ENCODE measurements at places on chromosomes 1 and 21. TPM values are rescaled to one million over a fixed set of nuclear protein-coding genes. Genes with fewer than 3 reads are reported as not detected.

The S100A5 gene
- not detected for total RNA-seq

The RXFP4 gene
- total RNA-seq, result not detected

The PDZK1 gene
- total RNA-seq, result 0.97 TPM

The FCRL6 gene
- not detected for total RNA-seq

The RPE65 gene
- total RNA-seq, result not detected

The ADCY10 gene
- not detected for total RNA-seq

The OR2T2 gene
- not detected for total RNA-seq

The VCAM1 gene
- 1.4 TPM for total RNA-seq

The GUCA2A gene
- not detected for total RNA-seq

DNA sequence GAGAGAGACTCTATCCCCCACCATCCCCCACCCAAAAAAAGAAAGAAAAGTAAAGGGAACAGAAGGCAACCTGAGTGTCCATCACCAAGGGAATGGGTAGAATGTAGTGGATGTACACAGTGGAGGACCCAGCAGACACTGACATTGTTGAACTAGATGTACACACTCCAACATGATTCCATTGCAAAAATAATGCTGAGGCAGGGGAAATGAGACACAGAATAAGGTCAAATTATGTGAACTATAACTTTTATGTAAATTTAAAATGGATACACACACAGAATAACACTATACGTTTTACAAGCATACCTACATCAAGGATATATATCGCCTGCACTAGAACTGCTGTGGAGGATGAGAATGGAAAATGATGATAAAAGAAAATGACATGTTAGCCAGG is 34.8 kb downstream of the PTAFR start:
- no peaks in the 10 kb centered on the region for H3K36me3 ChIP-seq
- H3K27me3 ChIP-seq, result no peaks in the 10 kb centered on the region
- DNase-seq, result no peak
- no peak overlapping the region for H3K27ac ChIP-seq

DNA sequence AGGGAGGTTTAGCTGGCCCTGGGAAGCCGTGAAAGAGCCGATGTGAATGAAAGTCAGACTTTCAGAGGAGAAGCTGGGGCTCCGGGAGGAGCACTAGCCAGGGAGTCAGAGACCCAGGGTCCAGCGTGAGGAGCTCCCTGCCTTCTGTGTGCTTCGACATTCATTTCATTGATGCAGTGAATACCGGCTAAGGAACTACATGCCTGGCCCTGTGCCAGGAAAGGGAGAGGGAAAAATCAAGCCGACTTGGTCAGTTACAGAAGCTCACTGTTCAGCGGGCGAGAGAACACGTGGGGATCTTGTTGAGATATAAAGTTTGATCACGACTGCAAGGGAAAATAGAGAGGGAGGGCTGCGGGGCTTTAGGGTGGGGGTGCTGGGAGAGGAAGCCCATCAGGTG is 76.7 kb upstream of the RUNX3 start:
- no peak overlapping the region for H3K27ac ChIP-seq
- peaks cover 14% of the 10 kb centered on the region for H3K27me3 ChIP-seq
- no peak overlapping the region for H3K4me3 ChIP-seq

DNA sequence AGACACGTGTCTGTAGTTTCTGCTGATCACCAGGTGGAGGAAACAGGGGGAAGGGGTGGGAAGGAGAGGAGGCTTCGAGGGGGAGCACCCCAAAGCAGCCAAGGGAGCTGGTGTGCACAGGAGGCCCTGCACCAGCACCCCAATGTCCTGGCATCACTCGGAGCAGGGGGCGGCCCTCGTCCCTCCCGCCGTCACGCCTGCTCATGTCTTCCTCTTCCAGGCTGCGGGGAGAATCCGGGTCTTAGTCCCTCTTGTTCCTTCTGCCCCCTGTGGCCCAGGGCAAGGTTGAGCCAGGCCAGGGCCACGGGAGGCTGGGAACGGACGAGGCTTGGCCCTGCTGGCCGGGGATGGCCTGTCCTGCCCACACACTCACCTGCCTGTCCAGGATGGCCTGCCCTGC is 21.4 kb upstream of the ARHGEF16 start:
- no peak overlapping the region for H3K4me3 ChIP-seq
- H3K27ac ChIP-seq, result no peak overlapping the region
- DNase-seq, result no peak

DNA sequence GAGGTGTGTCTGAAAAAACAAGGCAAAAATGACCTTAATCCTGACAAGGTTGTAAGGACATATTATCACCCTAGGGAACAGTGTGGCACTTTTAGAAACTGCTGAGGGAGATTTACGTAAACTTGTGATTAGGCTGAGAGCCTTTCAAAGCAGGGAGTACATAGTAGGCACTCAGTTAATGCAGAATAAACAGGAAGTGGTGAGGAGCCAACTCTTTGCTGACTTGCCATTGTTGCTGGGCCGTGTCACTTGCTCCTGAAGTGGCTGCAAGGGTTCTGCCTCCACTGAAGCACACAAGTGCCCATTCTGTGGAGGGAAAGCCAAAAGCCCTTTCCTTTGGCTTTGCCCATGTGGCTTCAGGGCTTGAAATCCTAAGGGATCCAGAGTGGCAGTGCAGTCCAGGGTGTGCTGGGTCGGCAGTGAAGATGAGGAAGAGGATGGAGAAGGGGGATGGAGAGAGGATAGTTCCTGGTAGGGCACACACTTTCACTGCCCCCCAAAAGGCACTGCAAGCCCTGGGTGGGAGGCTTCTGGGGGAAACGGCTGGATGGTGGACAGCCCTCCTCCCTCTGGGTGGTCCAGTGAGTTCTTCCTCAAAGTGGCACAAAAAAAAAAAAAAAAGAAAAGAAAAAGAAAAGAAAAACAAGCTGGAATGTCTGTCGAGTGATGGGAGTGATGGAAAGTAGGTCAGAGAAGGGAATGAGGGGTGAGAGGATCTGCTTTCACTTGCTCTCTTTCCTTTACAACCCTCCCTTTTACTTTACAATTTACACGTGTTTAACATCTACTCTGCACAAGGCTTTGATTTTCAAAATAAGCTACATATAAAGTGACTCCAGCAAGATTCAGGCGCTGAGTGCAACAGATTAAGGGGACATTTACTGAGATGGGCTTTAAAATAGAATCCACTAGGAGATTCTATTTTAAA is 13.7 kb upstream of the RHEX start:
- no peaks in the 10 kb centered on the region for H3K4me1 ChIP-seq
- H3K36me3 ChIP-seq, result no peaks in the 10 kb centered on the region
- no peak overlapping the region for H3K4me3 ChIP-seq
- no peak overlapping the region for H3K27ac ChIP-seq
- no peak for DNase-seq

- DNase-seq, result peak; percentile 56
- H3K27me3 ChIP-seq, result no peaks in the 10 kb centered on the region
- peak overlapping the region; percentile 82 for H3K4me3 ChIP-seq
- peak overlapping the region; percentile 96 for H3K27ac ChIP-seq
- no peaks in the 10 kb centered on the region for H3K36me3 ChIP-seq
Observed at GRCh38 chr1:118982266-118982665, 5.9 kb downstream of the TBX15 start.

DNA sequence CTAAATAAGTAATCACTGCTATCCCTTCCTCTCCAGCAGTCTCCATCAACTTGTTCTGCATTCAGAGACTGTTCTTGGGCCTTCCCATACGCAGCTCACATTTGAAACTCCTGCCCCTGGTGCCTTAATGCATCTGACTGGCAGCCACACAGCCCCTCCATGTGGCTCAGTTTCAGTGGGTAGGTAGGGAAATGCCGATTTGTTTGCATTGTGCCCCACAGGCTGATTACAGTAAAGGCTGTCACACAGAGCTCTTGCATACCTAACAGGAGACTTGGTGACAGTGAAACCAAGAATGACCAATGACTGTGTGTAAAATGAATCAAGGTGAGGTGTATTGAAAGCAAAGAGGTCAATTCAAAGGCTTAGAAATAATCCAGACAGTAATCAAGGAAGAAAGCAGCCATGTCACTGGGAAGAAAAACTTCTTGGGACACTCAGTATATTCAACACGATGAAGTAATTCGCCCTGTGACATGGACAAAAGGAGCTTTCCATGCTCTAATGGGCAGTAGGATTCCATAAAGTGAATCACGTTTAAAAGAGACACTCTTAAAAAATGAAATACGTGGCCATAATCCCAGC is 12.7 kb upstream of the B3GALNT2 start:
- H3K4me3 ChIP-seq, result no peak overlapping the region
- H3K36me3 ChIP-seq, result no peaks in the 10 kb centered on the region
- H3K27ac ChIP-seq, result no peak overlapping the region
- peaks cover 3% of the 10 kb centered on the region for H3K4me1 ChIP-seq
- no peak for DNase-seq
- H3K27me3 ChIP-seq, result no peaks in the 10 kb centered on the region

DNA sequence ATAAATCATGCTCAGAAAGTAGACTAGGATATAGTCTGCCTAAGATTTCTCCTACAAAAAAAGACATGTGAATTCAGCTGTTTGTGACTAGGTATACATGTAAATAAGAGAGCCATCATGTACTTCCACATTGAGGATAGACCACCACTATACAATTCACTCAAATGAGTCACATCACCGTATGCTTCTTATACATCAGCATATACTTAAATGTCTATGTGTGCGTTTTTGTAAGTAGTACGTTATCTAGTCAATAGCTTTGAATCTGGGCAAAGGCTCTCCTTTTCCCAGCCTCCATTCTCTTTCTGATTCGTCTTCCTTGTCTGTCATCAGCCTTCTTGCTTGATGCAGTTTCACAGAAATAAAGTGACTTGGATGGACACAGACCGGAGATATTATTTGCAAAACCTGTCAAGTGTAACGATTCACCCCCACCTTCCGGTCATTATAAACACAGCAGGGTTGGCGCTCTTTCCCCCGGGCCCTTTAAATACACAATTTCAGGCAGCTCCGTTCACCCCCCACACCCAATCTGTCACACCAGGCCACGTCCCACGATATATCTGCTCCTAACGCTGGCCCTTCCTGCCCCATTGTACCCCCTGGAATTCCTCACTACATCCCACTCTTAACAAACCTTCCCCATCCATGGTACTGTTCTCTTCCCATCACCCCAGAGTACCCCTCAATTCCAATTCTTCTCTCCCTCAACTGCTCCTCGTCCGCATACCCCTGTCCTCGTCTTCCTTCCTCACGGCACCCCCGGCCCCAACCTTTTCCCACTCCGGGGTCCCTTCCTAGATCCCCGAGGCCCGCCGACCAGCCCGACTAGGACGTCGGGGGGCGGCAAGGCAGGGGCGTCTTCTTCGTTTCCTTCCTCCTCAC is 636 bp downstream of the VAMP4 start:
- peak; percentile 69 for DNase-seq
- H3K36me3 ChIP-seq, result peaks cover 17% of the 10 kb centered on the region
- no peaks in the 10 kb centered on the region for H3K27me3 ChIP-seq
- H3K4me1 ChIP-seq, result peaks cover 34% of the 10 kb centered on the region

DNA sequence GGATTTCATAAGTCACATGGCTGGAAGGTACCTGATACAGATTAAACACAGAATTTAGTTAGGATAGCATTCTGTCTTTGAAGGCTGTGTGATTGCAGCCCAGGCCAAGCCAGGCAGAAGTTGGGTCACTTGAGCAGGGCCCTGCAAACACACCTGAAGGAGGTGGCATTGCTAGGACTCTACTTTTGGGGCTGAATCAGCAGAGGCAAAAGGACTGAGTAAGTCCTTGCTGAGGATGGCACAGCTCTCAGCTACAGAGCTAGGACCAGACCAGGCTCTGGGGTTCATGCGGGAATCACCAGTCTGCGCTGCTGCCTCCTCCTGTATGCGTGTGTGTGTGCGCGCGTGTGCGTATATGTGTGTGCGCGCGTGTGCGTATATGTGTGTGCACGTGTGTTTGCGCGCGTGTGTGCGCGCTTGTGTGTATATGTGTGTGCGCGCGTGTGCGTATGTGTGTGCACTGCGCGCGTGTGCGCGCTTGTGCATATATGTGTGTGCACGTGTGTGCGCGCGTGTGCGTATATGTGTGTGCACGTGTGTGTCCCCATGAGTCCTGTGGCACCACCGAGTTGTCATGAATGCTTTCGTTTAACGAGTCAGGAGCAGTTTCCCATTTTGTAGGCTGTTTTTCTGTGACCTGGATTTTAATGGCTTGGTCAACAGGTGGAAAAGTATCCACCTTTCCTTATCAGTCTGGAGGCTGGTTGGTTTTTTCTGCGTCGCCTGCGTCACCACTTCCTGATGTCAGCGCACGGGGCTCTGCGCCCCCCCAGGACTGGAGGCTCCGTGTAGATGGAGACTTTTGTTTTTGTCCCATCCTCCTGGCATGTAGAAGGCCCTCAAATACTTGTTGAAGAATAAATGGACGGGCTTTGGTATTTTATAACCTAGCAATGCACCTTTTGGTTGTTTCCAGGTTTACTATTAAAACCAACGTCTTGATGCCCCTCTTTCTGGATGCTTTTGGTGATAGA is 34.7 kb downstream of the ADARB1 start:
- DNase-seq, result no peak
- no peak overlapping the region for H3K27ac ChIP-seq
- no peaks in the 10 kb centered on the region for H3K36me3 ChIP-seq
- no peak overlapping the region for H3K4me3 ChIP-seq

DNA sequence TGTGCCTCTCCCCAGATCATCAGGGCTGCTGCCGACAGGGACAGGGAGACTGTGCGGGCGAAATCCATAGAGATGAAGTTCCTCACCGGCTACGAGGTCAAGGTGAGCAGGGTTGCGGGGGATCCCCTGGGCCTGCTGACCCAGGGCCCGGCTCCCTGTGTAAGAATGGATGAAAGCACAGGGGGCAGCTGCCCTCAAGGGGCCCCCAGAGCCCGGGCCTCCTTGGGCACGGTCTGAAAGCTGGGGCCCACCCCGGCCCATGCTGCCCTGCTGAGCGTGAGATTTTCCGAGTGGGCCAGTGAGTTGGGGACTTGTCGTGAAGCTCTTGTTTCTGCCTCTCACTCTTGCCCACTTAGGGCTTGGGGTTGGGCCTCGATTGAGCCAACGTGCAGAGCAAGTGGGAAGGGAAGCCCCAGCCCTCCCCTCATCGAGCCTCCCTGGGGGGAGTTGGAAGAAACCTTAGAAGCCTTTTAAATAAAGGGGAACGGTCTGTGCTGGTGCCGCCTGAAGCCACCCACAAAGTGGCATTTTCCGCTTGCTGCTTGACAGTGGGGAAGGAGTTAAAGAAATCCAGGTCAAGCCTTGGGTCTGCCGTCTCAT is 45.2 kb downstream of the COQ8A start:
- H3K4me3 ChIP-seq, result no peak overlapping the region
- no peaks in the 10 kb centered on the region for H3K36me3 ChIP-seq
- no peaks in the 10 kb centered on the region for H3K27me3 ChIP-seq
- H3K27ac ChIP-seq, result no peak overlapping the region

DNA sequence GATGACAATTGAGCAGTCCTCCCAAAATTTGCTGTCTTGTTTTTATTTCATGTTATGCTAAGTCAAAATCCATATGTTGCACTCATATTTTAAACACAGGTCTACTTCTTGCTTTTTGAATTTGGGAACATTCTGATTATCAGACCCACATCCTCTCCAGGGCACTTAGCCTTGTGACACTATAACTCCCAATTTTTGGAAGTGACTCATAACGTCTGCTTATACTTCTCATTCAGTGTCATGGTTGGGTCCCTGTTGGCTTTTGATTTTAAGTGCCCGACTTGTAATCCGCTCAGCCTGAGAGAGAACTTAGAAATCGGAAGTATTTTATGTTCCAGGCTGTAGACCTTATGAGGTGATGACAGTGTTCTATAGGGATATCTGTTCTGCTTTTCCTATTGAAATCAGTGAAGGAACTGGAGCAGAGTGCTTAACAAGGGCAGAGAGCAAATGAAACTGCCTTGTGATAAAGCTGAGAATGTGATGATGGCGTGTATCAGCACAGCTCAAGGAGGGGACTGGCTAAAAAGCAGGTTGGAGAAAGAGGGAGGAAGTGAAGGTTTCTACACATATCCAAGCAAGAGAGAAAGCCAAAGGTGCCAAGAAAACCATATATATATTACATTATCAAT is 136.0 kb downstream of the HLX start:
- H3K36me3 ChIP-seq, result no peaks in the 10 kb centered on the region
- H3K4me3 ChIP-seq, result no peak overlapping the region
- H3K27ac ChIP-seq, result no peak overlapping the region
- no peak for DNase-seq
